Left renal pelvis (tissue), 4 donors: ENCODE measurements at places on chromosomes 11 and 22.

DNA sequence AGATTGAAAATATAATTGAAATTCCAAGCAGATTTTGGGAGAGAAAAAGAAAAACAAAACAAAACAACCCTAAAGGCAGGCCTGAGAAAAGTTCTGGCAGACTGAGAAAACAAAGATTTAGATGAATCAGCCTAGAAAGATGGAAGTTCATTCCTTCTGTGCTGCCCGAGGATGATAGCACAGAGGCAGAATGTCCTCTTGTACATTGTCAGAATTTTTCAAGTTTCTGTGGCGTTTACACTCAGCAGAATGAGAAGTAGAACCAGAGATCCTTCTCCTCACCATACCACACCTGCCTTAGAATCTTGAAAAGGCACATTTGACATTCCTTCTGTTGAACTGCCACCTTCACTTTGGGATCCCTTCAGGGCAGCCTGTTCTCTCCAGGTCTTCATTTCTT is 62.5 kb upstream of the IZUMO1R start:
- DNase-seq, result no peak

DNA sequence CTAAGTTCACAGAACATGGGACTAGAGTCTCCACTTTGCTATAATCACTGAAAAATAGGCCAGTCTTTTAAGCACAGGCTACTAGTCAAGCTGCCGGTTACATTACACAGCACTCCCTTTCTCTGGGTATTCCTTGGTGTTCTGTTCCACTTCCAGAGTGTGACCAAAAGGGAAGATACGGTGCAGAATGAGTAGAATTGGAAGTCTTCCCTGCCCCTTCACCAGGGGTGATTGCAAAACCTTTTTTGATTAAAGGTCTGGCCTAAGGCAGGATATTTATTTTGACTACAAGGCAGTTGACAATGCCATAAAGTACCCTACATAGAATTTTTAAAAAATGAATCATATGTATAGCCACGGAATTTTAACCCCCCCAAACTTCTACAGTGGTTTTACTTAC is 59.6 kb upstream of the ADORA2A start:
- no peak for DNase-seq

DNA sequence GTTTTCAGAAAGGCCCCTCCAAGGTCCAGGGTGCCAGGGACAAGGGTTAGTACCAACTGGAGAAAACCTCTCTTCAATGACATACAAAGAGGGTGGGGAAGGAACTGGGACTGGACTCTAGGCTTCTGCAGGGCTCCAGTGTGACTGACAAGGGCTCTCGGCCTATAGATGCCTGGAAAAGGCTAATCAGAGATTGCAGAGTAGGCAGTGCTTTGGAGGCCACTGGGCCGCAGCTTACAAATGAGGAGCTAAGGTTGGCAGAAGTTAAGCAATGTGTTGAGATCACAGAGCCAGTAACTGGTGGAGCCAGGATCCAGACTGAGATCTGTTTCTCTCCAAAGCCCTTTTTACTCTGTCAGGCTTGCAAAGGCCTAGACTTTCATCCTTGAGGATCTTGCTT is 7.4 kb upstream of the DGKZ start:
- no peak for DNase-seq

GRCh38 chr11:19980957-19981669 is 179.2 kb downstream of the DBX1 start:
- no peak for DNase-seq

DNA sequence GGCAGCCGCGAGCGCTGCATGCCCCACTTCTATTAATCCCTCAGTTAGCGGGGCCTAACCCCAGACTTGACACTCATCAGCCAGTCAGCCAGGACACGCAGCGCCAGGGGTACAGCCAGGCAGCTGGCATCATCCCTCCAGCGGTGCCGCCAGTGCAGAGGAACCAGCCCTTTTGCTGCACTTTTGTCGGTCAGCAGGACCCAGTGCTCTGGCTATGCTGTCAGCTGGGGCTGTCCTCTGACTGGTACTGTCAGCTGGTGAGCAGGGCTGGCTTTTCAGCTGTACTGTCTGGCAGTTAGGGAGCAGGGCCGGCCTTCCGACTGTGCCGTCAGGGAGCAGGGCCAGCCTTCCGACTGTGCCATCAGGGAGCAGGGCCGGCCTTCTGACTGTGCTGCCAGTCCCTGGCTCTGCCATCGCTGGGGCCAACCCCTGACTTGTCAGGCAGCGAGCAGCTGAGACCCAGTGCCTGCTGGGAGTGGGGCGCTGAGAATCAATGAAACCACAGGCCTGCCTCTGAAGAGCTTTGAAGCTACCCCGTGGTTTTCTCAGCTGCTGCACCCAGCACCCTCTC is 115.4 kb downstream of the KIAA1671 start:
- no peak for DNase-seq

DNA sequence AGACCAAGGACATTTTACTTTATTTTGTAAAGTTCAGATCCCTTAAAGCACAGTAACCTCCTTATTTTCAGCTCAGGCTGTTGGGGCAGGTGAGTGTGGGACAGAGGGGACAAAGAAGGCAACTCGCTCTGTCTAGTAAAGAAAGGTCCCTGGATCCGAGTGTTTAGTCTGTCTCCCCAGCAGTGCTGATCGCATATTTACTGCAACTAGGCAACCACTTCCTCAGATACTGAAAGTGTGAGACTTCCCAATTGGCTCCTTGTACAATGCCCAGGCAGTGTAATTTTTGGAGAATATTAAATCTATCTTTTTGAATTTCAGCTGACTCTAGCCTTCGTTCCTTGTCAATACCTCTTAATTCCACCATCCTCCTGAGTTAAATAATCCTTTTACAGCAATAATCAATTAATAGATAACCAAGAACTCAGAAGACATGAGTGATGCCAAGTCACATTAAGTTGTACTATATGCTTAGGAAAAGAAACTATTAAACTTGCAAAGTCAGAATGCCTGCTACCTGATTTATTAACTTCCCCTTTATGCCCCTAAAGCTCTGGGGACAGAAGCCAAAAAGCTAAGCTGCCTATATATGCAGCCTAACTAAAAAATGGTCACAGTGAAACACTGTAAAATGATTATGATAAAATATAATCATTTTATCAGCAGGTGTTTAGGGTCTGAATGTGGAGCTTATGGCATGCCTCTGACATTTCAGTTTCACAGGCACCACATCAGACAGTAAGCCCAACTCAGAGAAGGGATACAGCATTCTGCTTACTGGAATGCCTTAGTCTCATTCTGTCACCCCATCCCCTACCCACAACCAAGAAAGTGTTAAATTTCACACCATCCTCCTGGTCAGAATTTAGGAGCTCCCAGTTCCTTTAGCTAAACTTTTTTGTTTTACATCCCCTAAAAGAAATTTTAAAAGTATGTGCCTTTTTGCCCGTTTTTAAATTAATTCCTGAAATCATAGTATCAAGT is 138.7 kb downstream of the TRIM44 start:
- DNase-seq, result no peak

GRCh38 chr22:39253435-39254070 is 8.8 kb upstream of the PDGFB start:
- DNase-seq, result no peak

- DNase-seq, result no peak
Measured at GRCh38 chr22:47090591-47091245, 328.3 kb downstream of the TBC1D22A start.

DNA sequence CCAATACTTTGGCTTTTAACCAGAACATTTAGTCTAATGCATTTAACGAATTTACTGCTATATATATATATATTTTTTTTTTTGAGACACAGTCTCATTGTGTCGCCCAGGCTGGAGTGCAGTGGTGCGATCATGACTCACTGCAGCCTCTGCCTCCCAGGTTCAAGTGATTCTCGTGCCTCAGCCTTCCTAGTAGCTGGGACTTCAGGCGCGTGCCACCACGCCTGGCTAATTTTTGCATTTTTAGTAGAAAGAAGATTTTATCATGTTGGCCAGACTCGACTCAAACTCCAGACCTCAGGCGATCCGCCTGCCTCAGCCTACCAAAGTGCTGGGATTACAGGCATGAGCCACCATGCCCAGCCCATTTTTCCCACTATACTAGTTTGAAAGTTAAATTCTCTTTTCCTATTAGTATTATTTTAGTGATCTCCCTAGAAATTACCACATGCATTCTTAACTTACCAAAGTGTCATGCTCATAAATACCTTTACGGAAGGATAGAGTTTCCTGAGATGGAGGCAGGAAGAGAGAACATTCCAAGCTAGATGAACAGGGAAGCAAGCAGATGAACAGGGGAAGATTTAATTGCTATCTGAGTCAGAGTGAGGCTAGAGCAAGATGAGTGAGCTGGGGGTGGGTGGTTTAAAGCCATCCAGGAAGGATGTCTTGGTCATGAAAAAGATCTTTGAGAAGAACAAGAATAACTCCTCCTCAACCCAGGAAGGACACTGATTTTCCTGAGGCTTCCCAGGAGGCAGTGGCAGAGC is 4.4 kb upstream of the PGAP2 start:
- no peak for DNase-seq

DNA sequence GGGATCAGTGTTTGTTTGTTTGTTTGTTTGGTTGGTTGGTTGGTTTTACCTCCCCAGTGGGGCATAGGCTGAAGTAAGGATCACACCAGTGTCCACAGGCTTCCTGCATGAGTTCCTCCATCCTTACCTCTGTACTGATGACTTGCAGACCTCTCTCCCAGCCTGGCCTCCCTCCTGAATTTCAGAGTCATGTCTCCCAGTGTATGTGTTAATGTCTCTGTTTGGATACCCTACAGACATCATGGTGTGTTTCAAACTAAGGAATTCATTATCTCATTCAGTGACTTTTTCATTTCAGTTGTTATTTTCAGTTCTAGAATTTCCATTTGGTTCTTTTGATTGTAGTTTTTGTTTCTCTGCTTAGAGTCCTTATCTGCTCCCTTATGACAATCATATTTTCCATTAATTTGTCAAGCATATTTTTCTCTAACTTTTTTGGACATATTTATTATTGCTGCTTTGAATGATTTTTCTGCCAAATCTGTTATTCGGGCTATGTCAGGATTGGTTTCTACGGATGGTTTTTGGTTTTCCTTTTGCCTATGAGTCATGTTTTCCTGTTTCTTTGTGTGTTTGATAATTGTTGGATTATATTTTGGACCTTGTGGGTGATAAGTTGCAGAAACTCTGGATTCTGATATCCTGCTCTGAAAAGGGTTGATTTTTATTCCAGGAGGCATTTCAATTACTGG is 23.6 kb downstream of the MYEOV start:
- DNase-seq, result no peak

DNA sequence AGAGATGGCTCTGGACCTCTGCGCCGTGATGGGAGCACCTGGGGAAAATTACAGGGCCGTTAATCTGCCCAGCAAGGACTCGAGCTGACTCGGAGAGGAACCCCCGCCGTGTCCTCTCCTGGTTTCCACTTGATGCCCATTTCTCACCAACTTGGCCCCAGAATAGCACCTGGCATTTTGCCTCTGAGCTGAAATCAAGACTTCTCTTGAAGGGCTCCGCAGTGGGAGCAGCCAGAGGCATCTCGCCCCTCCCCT is 19.0 kb upstream of the CABP7 start:
- DNase-seq, result no peak
